ENCODE measurements at places on chromosomes 13 and 19.
A peak's percentile ranks its signal among the peaks of the same experiment; 100 is the strongest.

- no peak for DNase-seq
Measured at GRCh38 chr13:96819375-96819774, 174.9 kb downstream of the OXGR1 start.

DNA sequence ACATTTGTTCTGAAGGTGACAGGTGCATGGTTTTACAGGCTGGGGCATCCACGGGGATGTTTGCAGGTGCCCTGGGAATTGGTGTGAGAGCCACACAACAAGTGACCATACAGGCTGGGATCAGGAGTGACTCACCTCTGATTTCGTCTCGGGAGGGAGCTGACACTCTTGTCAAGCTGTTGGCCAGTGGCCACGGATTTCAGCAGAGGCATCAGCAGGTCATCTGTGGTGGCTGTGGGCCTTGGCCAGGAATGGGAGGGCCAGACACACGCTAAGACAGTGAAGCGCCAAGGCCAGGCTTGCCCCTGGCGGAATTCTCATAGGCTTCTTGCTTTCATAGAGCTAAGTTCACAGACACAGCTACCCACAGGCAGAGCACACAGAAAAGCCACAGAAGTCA, 108.6 kb downstream of the HSPH1 start:
- no peak for DNase-seq

DNA sequence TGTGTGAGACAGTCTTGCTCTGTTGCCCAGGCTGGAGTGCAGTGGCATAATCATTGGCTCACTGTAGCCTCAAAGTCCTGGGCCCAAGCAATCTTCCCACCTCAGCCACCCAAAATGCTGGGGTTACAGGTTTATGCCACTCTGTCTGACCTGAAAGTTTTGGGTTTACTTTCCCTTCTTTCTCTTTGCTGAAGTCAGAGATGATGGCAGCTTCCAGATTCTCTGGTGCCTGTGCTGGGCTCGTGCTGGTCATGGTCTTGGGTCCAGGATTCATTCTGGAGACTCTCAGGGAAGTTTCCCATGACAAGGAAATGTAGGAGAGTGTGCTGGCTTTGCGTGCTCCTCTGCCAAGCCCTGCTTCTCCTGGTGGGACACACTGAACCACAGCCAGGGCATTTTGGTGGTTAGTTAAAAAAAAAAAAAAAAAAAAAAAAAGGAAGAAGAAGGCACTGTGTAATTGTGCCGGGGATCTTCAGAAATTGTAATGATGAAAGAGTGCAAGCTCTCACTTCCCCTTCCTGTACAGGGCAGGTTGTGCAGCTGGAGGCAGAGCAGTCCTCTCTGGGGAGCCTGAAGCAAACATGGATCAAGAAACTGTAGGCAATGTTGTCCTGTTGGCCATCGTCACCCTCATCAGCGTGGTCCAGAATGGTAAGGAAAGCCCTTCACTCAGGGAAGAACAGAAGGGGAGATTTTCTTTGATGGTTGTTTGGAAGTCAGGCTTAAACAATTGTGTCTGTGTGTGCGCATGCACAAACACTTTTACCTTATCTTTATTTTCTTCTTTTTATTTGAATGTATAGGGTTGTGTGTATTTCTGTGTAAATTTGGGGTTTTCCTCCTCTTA, at the start of gene ALOX5AP:
TSS of gene ALOX5AP (plus strand) at position 519 of the 847 bp plus-strand sequence. CDS start at position 582, 63 bp downstream.
- DNase-seq, result peak; percentile 35

DNA sequence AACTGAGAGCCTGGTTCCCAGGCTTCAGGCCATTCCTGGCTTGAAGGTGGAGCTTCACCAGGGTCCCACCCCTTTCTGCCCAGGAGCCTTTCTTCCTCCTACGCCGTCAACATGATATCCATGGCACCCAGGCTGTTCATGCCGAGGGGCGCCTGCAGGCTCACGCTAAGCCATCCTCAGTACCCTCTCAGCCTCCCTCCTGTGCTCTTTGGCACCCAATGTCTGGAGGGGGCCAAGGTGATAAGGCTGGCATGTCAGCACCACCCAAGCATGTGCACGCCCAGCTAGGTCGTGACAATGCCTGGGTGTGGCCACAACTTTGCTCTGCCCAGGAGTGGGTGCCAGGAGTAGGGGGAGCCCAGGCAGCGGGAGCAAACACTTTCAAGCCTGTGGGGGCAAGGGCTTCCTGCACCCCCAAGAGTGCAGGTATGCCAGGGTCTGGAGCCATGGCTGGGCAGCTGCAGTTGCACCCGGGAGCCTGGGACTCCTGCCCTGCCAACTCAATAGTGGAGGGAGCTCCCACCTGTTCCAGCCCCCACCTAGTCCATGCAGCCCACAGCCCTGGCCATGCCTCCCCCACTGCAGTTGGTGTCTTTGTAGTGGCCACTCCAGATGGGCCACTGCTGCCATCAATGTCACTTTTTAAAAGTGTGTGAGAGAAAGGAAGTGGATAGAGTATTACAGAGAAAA, 219.9 kb downstream of the MAB21L1 start:
- DNase-seq, result no peak

DNA sequence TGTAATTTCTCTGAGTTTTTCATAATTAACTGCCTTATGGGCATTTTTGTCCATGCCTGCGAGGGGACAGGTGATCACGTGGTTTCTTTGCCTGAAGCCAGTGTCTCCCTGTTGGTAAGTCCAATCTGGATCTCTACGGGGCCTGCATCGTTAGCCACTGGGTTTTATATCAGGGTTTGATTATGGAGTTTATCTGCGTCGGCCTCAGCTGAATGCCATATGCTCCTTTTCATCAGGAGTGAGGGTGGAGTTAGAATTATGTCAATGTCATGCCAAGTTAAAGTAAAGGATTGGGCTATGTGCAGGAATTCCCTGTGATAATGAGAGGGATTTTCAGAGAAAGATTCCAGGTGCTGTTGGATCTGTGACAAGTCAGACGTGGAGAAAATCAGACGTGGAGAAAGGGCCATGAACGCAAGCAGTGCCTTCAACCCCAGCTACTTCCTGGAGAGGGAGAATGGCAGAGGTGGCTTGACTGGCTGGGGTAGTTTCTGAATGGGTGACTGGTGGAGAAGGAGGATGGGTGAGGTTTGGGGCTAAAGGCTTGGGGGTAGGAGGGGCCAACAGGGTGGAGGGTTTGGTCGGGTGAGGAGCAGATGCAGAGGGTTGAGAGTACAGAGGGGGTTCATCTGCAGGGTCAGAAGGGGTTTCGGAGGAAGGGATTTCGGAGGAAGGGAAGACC, 24.3 kb downstream of the TMEM255B start:
- no peak for DNase-seq

- DNase-seq, result no peak
Measured at GRCh38 chr13:111242585-111242984, 77.9 kb upstream of the TEX29 start.

DNA sequence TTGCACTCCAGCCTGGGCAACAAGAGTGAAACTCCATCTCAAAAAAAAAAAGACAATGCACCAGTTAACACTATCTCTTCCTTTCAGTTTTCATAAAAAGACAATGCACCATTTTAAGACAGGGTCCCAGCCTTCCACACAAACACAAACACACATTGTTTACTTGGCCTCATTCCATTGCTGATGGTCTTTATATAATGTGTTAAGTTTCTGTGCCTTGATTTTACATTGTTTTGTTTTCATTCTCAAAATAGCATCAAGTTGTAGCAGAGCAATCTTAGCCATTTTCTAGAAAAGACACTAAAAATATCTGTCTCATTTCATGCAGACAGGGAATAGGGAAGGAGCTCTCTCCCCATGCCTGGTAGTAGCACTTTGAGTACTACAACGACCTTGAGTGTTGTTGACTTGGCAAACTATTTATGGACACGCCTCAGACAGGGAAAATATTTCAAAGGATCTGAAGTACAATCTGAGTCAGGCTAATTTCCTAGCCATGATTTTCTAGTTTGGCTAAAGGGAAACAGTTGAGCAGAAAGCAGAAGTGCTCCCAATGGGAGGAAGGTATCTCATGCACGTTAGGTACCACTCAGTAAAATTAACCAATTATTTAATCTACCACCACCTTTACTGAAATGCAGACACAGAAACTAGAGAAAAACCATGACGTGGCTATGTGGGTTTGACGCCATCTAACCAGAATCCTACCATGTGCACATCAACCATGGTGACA, 120.6 kb downstream of the ABCC4 start:
- DNase-seq, result no peak

GRCh38 chr19:1468821-1469254, 10.2 kb downstream of the C19orf25 start:
- no peak for DNase-seq

GRCh38 chr19:8056533-8056932, 4.0 kb downstream of the CCL25 start:
- no peak for DNase-seq

DNA sequence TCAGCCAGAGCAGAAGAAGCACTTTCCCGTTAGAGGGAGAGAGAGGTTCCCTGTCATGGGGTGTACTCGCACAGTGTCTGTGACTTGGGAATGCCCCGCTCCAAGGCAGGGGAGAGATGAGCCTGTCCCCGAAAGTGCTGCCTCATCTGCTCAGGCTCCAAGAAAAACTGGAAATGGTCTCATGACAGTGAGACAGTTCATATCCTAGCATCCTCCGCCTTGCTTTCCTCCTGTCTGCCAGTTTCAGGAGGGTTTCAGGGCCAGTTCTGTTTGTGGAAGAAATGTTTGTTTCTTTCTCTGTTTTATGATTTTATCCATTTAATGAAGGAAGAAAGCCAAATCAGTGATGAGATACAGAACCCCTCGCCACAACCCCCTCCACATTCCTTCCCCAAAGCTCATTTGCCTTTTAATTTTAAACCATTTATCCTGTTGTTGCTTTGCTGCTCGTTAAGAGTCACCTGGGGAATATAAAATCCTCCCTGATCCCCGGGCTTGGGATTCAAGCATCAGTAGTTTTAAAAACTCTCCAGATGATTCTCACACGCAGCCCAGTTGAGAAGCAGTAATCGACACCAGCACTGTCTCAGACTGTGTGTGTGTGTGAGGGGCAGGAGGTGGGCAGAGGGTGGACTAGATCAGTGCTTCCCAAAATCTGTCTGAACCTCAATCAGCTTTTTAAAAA, 144.6 kb upstream of the UBL3 start:
- DNase-seq, result no peak
